Caco-2 (cell line): ENCODE measurements at places on chromosomes 2 and 18.

GRCh38 chr2:201559067-201559710, 84.1 kb downstream of the TMEM237 start:
- DNase-seq: no peak

- DNase-seq: peak; percentile 36
These were observed 38.0 kb downstream of the CABYR start for GRCh38 chr18:24176727-24177416.

DNA sequence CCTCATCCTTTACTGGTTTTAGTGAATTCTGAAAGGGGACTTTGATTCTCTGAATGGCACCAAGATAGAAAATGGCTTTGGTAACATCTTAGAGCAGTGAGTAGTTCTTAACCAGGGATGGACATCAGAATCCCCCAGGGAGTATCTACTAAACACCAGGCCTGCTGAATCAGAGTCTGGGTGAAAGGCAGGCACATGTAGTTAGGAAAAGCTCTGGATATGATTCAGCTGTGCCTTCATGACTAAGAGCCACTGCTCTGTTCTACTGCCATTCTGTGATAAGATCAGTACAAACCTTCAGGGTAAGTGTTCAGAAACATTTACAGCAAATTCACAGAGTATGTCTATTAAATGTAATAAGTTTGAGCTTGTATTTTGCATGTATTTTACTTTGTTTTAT, 46.2 kb upstream of the B3GNT2 start:
- no peak for DNase-seq

DNA sequence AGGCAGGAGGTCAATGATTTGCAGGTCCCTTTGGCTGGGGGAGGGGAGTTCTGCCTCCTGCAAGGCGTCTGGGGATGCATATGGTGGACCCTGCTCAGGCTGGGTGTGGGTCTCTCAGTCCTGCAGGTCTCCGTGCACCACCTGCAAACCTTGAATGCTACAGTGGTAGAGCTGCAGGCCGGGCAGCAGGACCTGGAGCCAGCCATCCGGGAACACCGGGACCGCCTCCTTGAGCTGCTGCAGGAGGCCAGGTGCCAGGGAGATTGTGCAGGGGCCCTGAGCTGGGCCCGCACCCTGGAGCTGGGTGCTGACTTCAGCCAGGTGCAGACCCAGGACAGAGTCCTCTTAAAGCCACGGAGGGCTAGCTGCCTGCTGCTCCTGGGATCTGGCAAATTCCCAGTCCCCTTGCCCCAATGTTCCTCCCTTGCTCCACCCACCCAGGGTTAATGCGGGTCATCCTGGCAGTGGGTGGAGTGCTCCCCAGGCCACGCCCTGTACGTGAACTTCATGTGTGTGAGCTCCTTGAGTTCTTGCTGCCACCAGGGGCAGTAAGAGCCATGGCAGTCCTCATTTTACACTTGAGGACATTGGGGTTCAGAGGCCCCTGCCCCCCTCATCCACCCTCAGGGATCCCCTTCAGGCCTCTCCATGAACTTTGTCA, 3.1 kb downstream of the PROM2 start:
- peak; percentile 33 for DNase-seq

- DNase-seq: no peak
These were observed 101.4 kb downstream of the MTX2 start for GRCh38 chr2:176370467-176371171.

GRCh38 chr2:2660789-2661355, 329.8 kb upstream of the MYT1L start:
- no peak for DNase-seq

GRCh38 chr2:27255187-27255586, 7.7 kb downstream of the SLC30A3 start:
- no peak for DNase-seq

DNA sequence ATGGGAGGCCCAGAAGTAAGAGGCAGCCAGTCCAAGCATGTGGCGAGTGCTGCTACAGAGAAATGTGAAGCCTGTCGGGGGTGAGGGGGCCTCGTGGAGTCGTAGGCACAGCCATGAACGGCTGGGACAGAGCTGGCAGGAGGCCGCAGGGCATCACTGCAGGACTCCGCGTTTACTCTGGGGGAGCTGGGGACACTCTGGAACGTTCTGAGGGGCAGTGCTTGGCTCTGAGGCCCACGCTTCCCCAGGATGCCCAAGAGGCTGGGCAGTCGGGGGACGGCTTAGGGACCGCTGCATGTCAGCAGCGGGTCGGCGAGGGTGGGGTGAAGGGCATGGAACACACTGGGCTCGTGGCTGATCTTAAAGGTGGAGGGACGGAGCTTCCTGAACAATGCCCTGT, 6.6 kb downstream of the TMEM18 start:
- no peak for DNase-seq

DNA sequence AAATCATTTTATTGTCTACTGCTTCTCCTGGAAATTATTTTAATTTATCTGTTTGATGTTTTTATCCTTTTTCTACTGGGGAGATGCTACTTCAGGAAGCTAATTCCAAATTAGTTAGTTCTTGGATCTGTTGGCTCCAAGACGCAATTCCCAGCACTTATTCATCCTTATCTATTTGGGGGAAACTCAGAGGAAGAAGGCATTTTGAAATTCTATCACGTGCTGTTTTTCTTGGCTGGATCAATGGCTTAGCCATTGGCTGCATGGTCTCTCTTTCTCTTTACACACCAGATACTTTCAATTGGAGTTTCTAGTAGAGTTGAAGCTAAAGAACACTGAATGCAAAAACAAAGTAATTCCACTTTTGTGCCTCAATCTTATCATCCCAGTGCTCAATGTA, 98.3 kb downstream of the RAPGEF4 start:
- DNase-seq: no peak

GRCh38 chr2:34371711-34372110, 772.6 kb upstream of the FAM98A start:
- DNase-seq: no peak

DNA sequence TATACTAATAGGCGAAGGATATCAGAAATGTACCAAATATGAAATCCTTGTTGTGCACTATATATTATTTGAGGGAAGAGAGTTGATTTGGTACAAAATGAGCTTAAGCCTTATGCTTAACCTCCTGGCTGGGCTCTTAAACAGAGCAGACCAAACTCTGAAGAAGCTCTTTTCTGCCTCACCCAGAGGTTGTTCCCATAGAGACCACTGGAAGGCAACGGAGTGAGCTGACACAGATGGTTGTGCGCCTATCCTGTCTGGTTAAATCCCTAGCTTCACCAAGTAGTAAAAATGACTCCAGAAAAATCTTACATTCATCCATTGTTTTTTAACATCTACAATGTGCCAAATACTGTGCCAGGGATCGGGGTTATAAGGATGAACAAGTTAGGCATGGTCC, 55.9 kb upstream of the NOL4 start:
- DNase-seq: no peak

GRCh38 chr2:8981876-8982275, 21.6 kb downstream of the MBOAT2 start:
- DNase-seq: no peak

DNA sequence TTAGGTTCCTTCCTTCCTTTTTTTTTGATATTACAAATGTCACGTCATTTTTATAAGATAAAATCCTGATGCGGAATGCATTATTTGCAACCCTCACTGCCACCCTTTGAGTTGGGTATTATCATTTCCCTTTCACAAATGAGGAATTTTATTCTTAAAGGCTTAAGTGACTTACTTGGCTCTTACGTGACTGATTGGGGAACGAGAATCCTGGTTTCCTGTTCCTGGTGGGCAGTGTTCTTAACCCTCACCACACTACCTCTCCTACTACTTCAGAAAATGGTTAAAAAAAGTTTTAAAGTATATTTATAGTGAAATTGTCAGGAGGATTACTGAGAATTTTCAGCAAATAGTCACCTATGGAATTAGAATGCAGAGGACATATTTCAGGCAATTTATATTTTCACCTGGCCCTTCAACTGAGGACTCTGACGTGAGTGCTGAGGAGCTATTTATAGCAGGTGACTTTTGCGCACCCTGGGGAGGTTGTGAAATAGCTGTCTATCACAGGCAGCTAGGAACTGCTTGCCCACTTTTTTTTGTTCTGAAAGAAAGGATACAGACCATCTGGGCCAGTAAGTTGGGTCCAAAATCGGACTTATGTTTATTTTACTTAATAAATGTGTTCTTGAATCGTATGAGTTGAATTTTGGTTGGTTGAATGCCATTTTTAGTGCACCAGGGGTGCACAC, 18.7 kb upstream of the RASGRP3 start:
- no peak for DNase-seq

DNA sequence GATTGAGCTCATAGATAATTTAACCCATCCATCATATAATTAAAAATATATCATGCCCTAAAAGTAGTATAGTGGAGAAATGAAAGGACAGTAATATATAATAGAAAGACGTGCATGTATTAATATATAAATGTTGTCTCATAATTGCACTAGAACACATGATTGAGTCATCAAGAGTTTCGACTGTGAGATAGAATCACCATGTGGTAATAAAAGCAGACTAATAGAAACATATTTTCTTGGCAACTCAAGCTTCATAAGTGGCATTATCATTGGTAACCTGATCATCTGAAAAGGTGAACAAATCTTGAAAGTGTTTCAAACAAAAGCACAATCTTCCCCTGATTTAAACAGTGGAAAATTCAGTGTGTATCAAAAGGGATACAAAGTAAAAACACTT, 188.8 kb downstream of the CYRIA start:
- no peak for DNase-seq

- no peak for DNase-seq
These were observed 69.8 kb downstream of the ARHGEF33 start for GRCh38 chr2:38959466-38959865.

DNA sequence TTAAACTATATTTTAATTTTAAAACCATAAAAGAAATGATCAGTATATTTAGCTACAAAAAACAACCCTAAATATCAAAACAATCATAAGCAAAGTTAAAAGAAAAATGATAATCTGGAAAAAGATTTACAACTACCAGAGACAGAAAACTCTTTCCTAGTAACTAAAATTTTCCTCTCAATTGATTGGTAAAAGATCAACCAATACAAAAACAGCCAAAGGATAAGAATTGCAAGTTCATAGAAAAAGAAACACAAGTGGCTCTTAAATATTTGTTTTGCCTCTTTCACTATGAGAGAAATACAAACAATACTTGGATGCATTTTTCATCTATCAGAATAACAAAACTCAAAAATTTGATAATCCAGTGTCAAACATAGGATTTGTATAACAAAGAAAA, 101.8 kb upstream of the ZC3H15 start:
- no peak for DNase-seq

DNA sequence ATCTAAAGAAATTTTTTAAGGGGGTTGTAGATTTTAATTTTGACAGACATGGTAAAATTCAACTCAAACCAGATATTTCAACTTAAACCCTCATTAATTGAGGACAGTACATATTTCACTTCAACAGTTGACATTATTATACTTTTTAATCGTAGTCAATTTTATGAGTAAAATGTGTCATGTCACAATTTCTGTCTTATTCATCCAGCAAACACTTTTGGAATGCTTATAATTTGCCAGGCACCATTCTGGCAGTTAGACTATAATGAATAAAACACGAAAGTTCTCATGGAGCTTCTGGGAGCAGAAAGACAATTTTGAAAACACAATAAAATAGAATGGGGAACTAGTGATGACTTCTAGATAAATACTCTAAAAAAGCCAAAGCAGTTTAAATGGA, 1094.8 kb downstream of the SUCLG1 start:
- no peak for DNase-seq

GRCh38 chr2:240469740-240470139, 34.3 kb downstream of the GPC1 start:
- no peak for DNase-seq

DNA sequence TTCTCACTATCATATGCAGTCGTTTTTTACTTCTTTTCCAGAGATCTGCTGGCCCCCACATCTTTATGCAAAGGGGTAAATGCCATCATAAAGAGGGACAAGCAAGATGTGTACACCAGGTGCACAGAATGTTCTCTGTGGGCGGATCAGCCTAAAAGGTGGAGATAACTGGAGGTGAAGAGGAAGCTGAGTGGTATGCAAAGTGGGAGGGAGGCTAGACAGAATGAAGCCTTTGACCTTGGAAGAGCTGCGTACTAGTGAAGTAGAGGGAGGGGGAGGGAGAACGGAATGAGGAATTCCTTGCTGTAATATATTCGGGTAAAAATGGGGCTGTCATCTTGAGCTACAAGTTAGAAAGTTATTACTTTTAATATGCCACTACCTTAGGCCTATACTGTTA, 287.5 kb upstream of the VRK2 start:
- no peak for DNase-seq

DNA sequence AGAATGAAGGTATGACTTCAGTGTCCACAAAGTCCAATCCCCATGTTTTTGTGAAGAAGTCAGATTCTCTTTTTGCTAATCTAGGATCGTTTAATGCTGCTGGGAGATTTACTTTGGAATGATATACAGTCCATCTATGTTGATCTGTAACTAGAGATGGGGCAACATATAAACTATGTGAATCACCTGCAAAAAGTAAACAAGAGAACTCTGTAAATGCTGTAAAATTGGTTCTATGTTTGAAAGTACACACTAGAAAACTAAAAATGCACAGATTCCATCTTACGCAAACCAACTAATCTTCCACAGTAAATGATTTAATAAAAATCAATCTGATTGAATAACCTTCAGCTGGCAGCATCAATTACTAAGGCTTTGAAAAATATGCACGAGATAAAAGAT, 37.5 kb downstream of the VPS54 start:
- DNase-seq: no peak

GRCh38 chr2:215436705-215437565, 1.1 kb upstream of the FN1 start:
- DNase-seq: no peak

- no peak for DNase-seq
These were observed 24.6 kb upstream of the RPL31 start for GRCh38 chr2:100977511-100977910.

- DNase-seq: no peak
These were observed 171.2 kb upstream of the PIK3C3 start for GRCh38 chr18:41783879-41784278.

GRCh38 chr18:3706279-3707097, 256.5 kb downstream of the TGIF1 start:
- DNase-seq: no peak

GRCh38 chr2:106932644-106933043, 46.7 kb upstream of the ST6GAL2 start:
- DNase-seq: no peak

DNA sequence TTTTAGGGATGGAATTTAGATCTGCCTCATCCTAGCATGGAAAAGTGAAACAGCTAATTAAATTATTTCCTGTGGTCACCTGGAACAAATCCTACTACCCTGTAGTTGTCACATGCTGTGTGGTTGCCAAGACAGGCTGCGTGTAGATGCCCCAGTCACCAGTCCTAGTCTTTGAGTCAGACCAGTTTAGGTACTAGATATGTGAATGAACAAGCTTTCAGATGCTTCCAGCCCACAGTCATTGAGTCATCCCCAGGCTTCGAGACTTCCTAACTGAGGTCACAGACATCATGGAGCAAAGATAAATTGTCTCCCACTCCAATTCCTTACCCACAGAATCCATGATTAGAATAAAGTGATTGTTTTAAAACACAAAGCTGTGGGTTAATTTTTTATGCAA, 35.8 kb upstream of the GRB14 start:
- no peak for DNase-seq

GRCh38 chr2:24050041-24050979, 769 bp downstream of the FKBP1B start:
- DNase-seq: no peak

- no peak for DNase-seq
These were observed 75.3 kb downstream of the VSNL1 start for GRCh38 chr2:17615728-17616351.
